ENCODE measurements at places on chromosomes 12 and 14.

- DNase-seq = no peak
Observed at GRCh38 chr12:45626965-45627364, 102.5 kb upstream of the ARID2 start.

- DNase-seq = no peak
Observed at GRCh38 chr12:77940011-77940423, 109.3 kb downstream of the NAV3 start.

- DNase-seq = no peak
Observed at GRCh38 chr14:28830115-28830534, 63.5 kb downstream of the FOXG1 start.

- DNase-seq = no peak
Observed at GRCh38 chr14:95533822-95534221, 1.0 kb upstream of the GLRX5 start.

- DNase-seq = no peak
Observed at GRCh38 chr12:9340422-9341259, 132.4 kb upstream of the PZP start.

GRCh38 chr14:100617410-100618317 is 30.4 kb upstream of the BEGAIN start:
- DNase-seq = no peak

DNA sequence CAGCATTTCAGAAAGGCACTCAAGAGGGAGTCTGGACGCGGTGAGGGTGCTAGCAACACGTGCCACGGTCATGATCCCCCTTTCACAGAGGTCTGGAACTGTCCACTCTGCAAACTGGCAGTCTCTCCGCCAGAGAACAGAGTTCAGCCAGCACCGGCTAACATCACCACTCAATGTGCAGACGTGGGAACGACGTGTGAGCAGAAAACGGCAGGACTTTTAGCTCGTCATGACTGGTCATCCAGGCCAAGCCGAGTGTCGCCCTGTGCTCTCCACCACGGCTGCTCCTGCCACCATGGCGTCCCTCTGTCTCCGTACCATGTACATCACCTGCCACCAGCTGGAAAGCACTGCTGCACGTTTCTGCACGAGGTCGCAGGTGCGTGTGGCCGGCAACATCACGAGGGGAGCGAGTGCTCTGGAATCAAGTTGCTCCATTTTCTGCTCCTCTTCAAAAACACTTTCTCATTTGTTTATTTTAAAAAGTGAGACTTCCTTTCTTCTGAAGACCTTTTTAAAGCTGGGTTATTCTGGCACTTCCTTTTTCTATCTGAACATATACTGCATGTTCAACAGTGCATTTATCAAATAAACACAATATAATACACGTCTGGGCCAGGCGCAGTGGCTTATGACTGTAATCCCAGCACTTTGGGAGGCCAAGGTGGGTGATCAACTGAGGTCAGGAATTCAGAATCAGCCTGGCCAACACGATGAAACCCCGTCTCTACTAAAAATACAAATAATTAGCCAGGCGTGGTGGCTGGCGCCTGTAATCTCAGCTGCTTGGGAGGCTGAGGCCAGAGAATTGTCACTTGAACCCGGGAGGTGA is 28.0 kb downstream of the SLC15A4 start:
- DNase-seq = no peak

DNA sequence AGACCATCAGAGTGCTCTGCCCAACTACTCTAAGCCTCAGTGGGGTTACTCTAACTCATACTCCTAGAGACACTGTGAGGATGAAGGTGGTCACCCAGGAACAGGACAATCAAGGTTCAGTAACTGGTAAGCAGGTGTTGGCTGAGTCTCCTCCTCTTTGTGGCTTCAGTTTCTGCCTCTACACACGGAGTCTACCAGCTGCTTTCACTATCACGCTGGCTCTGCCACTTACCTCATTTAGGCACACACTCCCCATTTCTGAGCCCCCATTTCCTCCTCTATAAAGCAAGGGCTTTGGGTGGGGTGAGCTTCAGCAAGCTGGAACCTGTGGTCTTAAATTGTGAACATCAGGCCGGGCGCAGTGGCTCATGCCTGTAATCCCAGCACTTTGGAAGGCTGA is 7.3 kb upstream of the TCHP start:
- no peak for DNase-seq

DNA sequence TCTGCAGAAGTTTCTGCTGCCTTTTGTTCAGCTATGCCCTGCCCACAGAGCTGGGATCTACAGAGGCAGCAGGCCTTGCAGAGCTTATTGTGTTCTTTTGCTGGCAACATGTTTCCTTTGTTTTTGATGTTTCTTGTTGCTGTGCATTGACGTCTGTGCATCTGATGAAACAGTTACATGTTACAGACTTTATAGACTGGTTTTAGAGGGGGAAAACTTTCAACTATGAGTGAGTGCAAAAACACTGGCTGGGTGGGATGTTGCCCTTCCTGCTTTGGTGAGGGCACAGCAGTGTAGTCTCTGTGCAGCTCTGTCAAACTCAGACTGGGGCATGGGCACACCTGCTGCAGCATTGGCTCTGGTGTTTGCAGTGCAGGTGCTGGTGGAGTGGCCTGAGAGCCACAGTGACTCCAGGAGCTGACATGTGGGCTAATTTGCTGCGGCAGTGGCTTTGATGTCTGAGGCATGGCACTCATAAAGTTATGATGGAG is 26.9 kb downstream of the CLEC6A start:
- DNase-seq = no peak

GRCh38 chr14:23351681-23352505 is 794 bp downstream of the SLC22A17 start:
- DNase-seq = no peak
